ENCODE measurements at places on chromosomes 13 and 19.

DNA sequence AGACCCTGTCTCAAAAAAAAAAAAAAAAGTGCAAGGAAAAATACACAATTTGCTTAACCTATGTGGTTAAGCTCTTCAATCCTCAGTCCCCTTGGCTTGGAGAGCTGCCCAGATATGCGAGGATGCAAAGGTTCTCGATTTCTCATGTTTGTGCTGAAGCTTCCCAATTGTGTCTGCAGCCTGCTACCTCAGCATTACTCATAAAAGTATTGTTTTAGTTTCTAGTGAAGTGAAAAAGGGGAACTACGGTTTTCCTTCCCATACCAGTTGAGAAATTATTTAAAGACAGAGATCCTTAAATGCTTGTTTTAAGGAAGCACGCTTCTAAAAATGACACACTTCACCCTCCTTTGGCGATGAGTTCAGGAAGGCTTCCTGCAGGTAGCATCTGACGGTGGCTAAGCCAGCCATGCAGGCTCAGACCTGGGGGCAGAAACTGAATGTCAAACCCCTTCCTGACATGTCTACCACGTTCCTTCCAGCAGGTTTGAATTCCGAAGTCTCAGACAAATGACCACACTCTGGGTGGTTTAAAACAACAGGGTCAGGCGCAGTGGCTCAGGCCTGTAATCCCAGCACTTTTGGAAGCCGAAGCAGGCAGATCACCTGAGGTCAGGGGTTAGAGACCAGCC lies 47.9 kb downstream of the RUBCNL start:
- no peak for DNase-seq

- DNase-seq: peak; percentile 53
Measured at GRCh38 chr19:55283548-55284377, at the start of gene BRSK1. BRSK1 (plus strand) TSS chr19:55283997; CDS start chr19:55284443, 446 bp downstream.

- no peak for DNase-seq
Measured at GRCh38 chr13:112056739-112057438, 10.1 kb upstream of the SOX1 start.

- DNase-seq: no peak
Measured at GRCh38 chr19:48520134-48520533, 8.5 kb upstream of the LMTK3 start.

GRCh38 chr19:44712864-44713515 lies 14.0 kb downstream of the CEACAM16 start:
- no peak for DNase-seq

DNA sequence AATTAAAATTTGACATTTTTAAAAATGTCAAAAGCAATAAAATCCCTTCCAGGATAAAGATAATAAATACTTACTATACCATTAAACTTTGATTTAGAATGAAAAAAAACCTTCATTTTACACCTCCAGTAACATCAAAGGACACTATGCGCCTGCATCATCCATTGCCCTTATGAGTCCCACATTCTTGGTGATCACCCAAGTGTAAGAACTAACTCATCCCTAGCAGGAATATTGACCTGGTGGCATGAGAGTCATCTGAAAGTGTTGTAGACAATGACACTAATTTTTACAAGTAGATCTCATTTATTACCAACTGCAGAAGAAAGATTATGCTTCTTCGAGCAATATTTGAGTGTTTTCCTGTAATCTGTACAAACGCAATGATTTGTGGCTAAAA lies 1128.9 kb downstream of the EFNB2 start:
- DNase-seq: no peak

DNA sequence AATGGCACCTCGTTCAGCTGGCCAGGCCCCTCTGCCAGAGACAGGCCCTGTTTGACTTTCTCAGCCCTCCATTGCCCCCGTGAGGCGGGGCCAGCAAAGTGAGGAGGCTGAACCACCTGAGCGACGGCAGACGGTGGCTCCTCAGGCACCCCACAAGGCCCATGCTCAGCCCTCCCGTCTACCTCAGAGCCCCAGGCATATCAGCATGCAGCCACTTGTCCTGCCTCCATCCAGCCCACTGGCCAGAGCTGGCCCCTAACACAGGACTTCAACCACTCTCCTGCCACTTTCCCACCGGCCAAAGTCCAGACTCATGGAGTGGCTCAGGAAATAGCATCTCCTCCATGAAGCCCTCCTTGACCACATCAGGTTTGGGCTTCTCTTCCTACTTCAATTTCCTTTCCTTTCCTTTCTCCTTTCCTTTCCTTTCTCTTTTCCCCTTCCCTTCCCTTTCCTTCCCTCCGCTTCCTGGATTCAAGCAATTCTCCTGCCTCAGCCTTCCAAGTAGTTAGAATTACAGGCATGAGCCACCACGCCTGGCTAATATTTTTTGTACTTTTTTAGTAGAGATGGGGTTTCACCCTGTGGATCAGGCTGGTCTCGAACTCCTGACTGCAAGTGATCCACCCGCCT lies 9.3 kb downstream of the SLC7A10 start:
- no peak for DNase-seq

DNA sequence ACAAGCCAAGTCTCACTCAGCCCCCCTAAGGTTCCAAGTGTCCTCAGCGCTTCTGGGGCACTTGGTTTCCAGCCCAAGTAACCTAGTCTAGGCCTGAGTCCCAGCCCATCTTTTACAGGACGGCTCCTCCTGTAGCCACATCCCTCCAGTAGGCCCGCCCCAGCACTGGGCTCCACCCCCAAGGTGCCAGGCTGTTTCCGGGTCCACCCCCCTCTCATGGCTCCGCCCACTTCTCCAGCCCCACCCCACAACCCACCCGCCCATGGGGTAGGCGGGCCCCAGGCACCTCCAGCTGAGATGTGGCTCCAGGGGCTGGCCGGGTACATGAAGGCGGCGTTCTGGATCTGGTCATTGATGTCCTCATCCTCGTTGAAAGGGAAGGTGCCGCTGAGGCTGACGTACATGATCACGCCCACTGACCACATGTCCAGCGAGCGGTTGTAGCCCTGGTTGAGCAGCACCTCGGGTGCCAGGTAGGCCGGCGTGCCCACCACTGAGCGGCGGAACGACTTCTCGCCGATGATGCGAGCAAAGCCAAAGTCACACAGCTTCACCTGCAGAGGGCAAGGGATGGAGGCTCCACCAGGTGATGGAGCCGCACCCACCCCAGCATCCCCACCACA lies 17.2 kb upstream of the DACT3 start:
- peak; percentile 69 for DNase-seq

DNA sequence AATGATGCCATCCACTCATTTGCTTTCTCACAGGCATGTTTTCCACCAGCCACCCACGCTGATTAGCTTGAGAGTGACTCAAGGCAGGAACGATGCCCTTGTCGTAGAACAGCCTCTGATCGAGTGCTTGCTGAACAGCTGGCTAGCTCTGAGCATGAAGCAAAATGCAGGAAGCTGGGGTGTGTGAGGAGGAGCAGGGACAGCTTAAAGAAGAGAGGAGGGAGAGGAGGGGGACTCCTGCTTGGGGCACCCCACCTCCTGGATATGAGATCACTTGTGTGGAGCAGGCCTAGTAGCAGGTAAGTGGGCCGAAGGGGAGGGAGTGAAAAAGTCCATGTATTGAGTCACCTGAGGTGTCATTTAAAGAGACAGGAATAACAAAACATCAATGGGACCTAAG lies 48.8 kb downstream of the IRS2 start:
- no peak for DNase-seq

GRCh38 chr19:791567-792305 lies 5.5 kb upstream of the PTBP1 start:
- DNase-seq: no peak

GRCh38 chr19:45499196-45500180 lies 1.2 kb downstream of the PPM1N start:
- DNase-seq: peak; percentile 81

DNA sequence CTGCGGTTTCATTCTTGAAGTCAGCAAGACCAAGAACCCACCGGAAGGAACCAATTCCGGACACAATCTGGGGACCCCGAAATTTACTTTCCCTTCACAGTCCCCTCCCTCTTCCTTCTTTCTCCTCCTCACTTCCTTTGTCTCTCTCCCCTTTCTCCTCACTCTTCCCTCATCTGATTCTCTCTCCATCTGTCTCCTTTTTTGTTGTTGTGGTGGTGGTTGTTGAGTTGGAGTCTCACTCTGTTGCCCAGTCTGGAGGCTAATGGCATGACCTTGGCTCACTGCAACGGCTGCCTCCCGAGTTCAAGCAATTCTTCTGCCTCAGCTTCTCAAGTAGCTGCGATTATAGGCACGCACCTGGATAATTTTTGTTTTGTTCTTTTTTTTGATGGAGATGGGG lies 32.7 kb upstream of the OR1M1 start:
- DNase-seq: no peak

DNA sequence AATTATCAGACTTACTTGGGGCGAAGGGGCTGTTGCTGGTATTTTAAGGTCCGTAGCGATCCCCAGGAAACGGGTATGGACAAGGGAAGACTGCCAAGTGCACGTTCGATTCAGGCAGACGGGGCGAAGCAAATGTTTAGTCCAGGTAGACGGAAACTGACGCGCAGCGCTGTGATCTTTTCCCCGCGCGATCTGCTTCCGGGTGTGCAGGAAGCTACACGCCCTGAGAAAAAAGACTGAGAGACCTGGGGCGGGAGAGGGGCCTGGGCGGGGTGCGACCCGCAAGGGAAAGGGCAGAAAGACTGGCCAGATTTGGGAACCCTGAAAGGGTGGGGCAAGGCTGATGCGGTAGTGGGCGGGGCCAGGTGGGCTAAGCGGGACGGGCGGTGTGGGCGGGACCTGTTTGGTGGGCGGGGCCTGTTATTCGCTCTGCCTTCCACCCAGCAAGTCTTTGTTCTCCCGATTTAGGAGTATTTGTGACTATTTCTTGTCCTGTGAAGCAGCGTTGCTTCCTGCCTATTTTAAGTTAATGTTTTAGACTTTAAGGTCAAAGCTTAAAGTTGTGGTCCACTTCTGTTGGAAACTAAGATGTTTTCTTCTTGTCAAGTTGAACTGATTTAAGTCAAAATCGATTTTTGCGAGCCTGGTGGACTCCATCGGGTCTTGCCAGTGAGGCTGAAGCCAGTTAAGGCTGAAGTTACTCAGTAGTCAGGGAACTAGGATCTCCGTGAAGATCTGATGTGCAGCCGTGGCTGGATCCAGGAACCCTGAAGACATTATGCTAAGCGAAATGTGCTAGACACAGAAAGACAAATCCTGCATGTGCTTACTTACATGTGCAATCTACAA lies at the start of gene ZNF836:
TSS of gene ZNF836 (minus strand) at position 301 of the 849 bp plus-strand sequence. CDS start 3,549 bp downstream, outside the sequence.
- peak; percentile 91 for DNase-seq

DNA sequence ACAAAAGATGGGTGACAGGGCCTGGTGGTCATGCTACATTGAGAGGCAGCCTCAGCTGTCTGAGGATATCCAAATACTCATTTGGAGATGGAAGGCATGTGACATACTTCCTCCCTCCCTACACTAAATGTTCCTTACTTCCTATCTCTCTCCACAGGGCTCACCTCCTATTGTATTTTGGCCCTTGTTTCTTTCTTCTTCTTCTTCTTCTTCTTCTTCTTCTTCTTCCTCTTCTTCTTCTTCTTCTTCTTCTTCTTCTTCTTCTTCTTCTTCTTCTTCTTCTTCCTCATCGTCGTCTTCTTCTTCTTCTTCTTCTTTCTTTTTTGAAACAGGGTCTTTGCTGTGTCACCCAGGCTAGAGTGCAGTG lies 71.8 kb upstream of the POMP start:
- no peak for DNase-seq

DNA sequence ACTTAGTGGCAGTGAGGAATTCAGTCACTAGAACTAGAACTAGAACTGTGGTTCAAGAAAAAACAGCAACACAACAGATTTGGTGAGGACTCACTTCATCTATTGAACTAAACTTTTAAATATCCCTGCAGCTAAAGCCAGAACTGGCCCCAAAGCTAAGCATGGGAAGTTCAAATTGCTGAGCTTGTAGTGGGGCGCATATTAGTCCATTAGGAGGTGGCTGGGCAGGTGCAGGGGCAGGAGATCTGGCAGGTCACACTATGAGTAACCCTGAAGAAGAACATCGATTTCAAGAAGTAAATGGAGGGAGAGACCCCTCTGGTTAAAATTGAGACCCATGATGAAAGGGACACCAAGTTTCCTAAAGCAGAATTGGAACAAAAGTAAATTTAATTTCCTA lies 73.8 kb upstream of the UBAC2 start:
- no peak for DNase-seq
